ENCODE measurements at places on chromosomes 3 and 15. TPM values are rescaled to one million over a fixed set of nuclear protein-coding genes. Genes with fewer than 3 reads are reported as not detected.

DNA sequence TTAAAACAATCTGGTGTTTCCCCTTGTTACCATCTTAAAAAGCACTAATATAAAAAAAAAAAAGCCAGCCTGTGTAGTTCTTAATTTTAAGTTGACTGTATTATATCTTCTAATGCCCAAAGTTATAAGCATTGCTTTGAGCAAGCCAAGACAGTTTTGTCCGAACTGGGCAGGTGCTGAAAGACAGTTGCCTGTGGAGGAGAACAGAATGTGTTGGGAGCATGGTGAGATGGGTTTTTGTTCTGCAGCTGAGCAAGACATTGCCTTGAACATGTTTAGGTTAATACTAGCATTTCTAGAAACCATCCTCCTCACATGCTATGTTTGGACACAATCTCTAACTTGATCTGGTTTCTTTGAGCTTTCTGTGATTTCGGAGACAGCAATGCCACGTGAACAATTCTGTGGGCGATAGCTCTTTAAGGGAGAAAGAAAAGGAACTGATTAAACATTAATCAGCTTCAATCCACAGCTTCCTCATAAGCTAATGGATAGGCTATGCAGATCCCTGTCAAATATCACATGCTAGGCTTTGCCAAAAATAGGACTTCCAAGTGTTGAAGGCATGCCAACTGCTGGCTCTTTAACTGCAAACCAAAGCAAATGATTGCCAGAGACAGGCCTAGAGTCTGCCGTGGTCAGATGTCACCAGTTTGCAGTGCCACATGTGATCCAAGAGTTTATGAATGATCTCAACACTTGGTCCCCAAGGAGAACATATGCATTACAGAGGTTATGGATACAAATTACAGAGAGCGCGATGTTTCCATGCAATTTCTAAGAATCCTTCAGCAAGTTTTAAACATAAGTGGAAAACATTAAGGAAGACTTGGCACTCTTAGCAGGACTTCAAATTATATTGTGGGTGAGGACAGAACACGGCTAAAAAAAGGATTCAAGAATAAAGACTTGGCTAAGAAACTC is 428.1 kb downstream of the ROBO2 start:
- H3K4me3 ChIP-seq: no peak overlapping the region
- DNase-seq: no peak
- no peaks in the 10 kb centered on the region for H3K36me3 ChIP-seq
- no peaks in the 10 kb centered on the region for H3K4me1 ChIP-seq

- no peak overlapping the region for H3K27ac ChIP-seq
- no peaks in the 10 kb centered on the region for H3K36me3 ChIP-seq
- no peaks in the 10 kb centered on the region for H3K4me1 ChIP-seq
Measured at GRCh38 chr15:33369941-33370622, 59.3 kb downstream of the RYR3 start.

DNA sequence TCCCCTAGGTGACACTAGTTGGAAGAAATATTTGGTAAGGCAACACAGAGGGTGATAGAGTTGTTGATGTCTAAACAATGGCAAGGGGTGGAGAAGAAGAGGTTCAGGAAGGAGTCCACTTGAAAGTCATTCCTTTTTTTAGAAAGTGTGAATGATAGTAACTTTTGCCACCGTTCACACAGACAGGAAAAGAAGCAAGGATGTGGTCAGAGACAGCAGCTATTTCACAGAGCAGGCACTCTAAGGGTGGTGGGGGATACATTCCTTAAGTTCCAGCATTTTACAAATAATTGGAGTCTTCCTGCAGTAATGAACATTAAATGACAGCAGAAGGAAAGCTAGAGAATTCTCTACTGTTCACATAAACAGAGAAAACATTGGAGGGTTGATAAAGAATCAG is 75.4 kb upstream of the ZNF385D start:
- no peaks in the 10 kb centered on the region for H3K4me1 ChIP-seq
- DNase-seq: no peak
- H3K27me3 ChIP-seq: no peaks in the 10 kb centered on the region

GRCh38 chr3:139533781-139534454 is 5.6 kb downstream of the RBP1 start:
- H3K27me3 ChIP-seq: peaks cover 17% of the 10 kb centered on the region
- DNase-seq: no peak
- H3K4me3 ChIP-seq: no peak overlapping the region
- H3K36me3 ChIP-seq: no peaks in the 10 kb centered on the region

DNA sequence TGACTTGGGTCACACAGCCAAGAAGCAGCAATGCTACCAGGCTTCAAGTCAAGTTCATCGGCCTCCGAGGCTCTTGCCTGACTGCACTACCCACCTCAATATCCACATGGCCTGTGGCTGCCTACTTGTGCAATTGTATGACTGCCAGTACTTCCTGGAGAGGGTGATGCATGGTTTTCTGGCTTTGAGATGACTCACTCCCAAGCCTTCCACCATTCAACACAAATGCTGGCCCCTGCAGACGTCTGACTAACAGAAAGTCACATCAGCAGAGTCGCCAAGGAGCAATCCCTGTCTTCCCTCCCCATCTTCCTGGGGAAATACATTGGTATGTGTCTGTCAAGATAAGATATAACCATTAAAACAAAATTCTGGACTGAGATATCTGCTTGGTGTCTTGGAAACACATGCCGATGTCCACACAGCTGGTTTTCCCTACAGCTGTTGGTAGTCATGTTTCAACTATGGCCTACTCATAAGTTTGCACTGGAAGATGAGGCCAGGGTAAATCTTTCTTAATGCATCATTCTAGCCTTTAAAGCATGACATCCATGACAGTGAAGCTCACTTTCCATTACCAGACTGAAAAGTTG is 79.6 kb upstream of the SPATA12 start:
- H3K4me3 ChIP-seq: no peak overlapping the region
- H3K36me3 ChIP-seq: no peaks in the 10 kb centered on the region
- peak overlapping the region; percentile 72 for H3K27ac ChIP-seq

- peaks cover 51% of the 10 kb centered on the region for H3K36me3 ChIP-seq
- no peak for DNase-seq
- no peak overlapping the region for H3K4me3 ChIP-seq
- no peak overlapping the region for H3K27ac ChIP-seq
- H3K27me3 ChIP-seq: no peaks in the 10 kb centered on the region
Measured at GRCh38 chr15:48781481-48782081, 29.3 kb downstream of the CEP152 start.

GRCh38 chr3:64380546-64380945 is 155.3 kb upstream of the PRICKLE2 start:
- H3K4me3 ChIP-seq: no peak overlapping the region
- no peaks in the 10 kb centered on the region for H3K4me1 ChIP-seq
- H3K27ac ChIP-seq: no peak overlapping the region
- H3K27me3 ChIP-seq: peaks cover 1% of the 10 kb centered on the region

DNA sequence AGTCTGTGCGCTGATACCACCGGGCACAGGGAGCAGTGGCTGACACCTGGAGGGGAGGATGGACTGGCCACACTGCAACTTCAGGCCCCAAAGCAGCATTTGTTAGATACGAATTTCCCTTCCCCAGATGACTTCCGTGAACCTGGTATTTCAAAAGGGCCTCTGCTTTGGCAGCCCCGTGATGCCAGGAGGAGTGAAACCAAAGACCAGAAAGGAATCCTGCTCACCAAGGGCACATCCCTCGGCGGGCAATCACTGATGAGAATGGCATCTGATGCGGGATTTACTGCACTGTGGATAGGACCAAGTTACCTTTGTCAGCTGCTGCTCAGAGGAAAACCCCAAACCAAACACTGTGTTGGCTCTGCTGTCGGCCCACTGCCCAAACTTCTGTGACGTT is 65.5 kb downstream of the WHAMM start:
- no peaks in the 10 kb centered on the region for H3K27me3 ChIP-seq
- no peaks in the 10 kb centered on the region for H3K36me3 ChIP-seq
- no peak overlapping the region for H3K27ac ChIP-seq
- no peak overlapping the region for H3K4me3 ChIP-seq

Gene CIP2A
- 39.5 TPM for total RNA-seq

Gene MYL3
- total RNA-seq: not detected

Gene CADPS
- total RNA-seq: not detected

Gene IGF2BP2
- total RNA-seq: 0.29 TPM

Gene GNAT1
- total RNA-seq: not detected

Gene CX3CR1
- 0.21 TPM for total RNA-seq

Gene GOLGA8S
- not detected for total RNA-seq

All from activated CD4-positive, alpha-beta memory T cell treated with anti-CD3 and anti-CD28 coated beads for 36 hours (primary cell).